ENCODE measurements at places on chromosomes 6 and 20. TPM values are rescaled to one million over a fixed set of nuclear protein-coding genes. Genes with fewer than 3 reads are reported as not detected.

The RALY gene
- total RNA-seq, result 61.0 TPM

The NEDD9 gene
- 48.2 TPM for total RNA-seq

The LTA gene
- total RNA-seq, result not detected

The FERMT1 gene
- total RNA-seq, result 0.45 TPM

The GGT7 gene
- 29.0 TPM for total RNA-seq

The LGSN gene
- total RNA-seq, result not detected

The BPIFB1 gene
- total RNA-seq, result 58.9 TPM

The TRIM15 gene
- total RNA-seq, result not detected

The DSE gene
- 15.8 TPM for total RNA-seq
